ENCODE measurements at places on chromosomes 12 and 14.

GRCh38 chr12:92408072-92408900, 262.6 kb upstream of the BTG1 start:
- DNase-seq: no peak

- no peak for DNase-seq
Observed at GRCh38 chr12:123151457-123152454, 866 bp upstream of the PITPNM2 start.

GRCh38 chr12:64229796-64230195, 7.7 kb upstream of the KICS2 start:
- DNase-seq: no peak

GRCh38 chr14:44759277-44759676, 202.5 kb downstream of the KLHL28 start:
- DNase-seq: no peak

DNA sequence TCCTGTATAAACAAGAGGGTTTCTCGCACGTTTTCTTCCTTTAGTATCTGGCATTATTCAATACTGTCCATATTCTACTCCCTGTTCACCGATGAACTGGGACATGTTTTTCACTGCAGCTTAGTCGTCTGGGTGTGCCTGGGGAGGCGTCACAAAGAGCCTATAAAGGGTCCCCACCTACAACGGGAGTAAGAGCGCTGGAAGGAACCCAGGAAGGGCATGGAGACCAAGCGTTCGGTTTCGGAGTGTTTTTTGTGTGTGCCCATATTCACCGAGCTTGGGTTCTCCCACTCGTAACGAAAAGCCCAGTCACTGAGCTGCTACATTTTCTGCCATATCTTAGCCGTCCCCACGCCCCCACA, 592 bp upstream of the USP15 start:
- no peak for DNase-seq

GRCh38 chr14:81085596-81085995, 130.2 kb downstream of the TSHR start:
- no peak for DNase-seq

- no peak for DNase-seq
Observed at GRCh38 chr12:122835750-122836026, 431 bp downstream of the HIP1R start.

DNA sequence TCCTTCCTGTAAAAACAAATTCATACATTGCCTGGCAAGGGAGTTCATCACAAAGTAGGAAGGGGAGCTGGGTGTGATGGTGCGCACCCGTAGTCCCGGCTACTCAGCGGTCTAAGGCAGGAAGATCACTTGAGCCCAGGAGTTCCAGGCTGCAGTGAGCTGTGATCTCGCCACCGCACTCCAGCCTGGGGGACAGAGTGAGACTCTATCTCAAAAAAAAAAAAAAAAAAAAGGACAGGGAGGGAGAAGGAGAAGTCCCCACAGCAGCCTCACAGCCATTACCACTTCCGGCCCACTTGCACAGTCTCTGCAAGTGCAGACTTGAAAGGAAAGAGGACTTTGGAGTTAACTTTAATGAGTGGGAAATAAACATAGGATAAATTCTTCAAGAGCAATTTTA, 121.0 kb downstream of the FBXL14 start:
- DNase-seq: no peak

- no peak for DNase-seq
Observed at GRCh38 chr12:27673101-27673718, 23.0 kb upstream of the REP15 start.

GRCh38 chr14:74259513-74259912, 20.3 kb downstream of the VSX2 start:
- DNase-seq: no peak

- no peak for DNase-seq
Observed at GRCh38 chr14:52802597-52802996, 11.2 kb upstream of the GNPNAT1 start.

GRCh38 chr14:75609606-75610475, 31.4 kb downstream of the FLVCR2 start:
- no peak for DNase-seq

DNA sequence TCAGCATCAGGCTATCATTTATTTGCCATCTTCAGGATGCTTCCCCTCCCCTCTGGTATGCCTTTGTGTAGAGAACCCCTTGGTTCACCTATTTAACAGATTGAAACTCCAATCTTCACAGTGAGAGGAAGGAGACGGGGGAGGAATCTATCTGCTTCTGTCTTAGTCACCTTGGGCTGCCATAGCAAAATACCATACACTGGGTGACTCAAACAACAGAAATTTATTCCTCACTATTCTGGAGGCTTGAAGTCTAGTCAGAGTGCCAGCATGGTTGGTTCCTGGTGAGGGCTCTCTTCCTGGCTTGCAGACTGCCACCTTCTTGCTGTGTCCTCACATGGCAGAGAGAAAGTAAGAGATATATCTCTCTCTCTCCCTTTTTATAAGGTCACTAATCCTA, 13.5 kb upstream of the EML1 start:
- no peak for DNase-seq

DNA sequence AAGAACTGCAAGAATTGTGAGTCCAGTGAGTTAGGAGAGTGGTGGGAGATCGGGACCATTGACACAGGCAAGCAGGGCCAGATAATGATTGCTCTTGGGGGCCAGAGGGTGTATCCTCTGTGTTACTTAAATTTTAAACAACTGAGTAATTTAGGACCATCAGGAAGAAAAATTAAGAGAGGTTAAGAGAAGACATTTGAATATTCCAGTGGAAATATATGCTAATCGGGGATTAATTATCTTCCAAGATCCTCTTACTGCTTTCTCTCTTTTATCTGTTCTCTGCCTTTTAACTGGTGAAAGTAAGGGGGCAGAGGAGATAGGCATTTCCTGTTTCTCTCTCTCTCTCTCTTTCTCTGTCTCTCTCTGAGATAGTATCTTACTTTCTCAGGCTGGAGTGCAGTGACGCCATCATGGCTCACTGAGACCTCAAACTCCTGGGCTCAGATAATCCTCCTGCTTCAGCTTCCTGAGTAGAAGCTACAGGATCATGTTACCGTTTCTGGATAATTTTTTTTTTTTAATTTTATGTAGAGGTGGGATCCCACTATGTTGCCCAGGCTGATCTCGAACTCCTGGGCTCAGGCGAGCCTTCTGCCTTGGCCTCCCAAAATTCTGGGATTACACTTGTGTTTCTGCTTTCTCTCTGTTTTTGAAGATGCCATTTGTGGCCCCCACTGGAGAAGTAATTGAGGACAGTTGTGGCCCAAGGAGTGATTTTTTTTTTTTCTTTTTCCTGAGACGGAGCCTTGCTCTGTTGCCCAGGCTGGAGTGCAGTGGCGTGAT, 85.1 kb downstream of the DIP2B start:
- DNase-seq: peak; percentile 13

DNA sequence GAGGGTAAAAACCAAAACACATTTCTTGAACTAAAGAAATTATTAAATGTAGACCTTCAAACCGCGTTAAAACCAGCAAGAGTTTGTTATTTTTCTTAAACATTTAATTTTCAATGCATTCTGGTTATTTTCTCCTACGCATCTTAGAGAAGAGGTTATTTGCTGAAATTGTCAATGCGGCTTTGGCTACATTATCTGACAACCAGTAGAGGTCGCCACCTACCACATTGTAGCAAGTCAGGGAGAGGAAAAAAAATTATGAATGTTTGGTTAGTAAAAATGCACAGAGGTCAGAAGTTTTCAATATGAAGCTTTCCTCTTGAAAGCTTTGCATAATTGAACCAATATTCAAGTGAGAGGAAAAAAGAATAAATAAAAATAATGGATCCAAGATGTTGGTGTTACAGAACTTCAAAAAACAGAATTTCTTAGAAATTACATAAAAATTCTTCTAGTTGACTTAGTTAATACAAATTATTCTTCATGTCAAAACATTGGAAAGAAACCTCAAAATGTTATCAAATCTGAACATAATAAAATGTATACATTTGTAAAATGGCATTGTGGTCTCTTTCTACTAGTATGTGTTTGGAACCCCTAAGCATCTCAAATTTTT, 159.4 kb upstream of the TMTC2 start:
- peak; percentile 7 for DNase-seq

DNA sequence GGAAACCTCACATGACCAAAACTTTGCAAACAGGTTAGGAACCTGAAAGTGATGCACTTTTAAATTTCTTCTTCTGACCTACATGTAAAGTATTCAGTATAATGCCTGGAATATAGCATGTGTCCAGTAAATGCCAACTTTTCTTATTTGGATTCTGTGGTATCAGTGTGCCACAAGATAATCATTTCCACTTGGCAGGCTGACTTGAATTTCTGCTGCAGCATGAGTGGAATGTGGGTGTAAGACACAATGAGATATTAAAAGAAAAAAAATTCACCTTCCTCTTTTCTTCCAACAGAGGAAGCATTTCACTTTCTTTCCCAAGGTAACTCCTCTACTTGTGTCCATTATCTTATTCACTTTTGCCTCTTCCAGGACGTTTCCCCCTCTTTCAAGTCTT, 141.9 kb upstream of the PRKD1 start:
- DNase-seq: no peak

- no peak for DNase-seq
Observed at GRCh38 chr14:61471297-61472005, 150.1 kb downstream of the PRKCH start.

- no peak for DNase-seq
Observed at GRCh38 chr14:77470224-77470870, 12.5 kb downstream of the AHSA1 start.

DNA sequence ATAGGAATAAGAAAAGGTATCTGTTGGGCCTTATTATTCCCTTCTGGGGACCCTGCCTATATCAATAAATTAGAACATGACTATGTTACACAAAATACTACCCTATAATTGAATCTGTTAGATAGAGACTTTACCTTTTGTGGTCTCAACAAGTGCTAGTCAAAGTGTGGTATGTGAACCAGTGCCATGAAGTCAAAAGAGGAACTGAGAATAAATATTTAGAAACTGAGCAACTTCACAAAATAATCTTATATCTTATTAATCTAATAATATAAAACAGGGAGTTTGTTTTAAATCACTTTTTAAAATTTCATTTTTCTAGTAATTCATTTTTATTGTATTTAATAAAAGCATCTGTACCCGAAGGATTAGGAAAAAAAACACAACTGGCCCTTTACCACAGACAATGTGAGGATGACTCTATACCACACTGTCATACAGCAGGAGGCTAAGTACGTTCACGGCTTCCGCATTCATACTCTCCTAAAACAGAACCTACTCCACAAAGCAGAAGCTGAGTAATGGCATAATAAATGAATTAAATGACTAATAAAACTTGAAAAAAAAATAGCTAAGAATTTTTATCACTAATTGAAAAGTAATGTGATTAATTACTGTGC, 42.1 kb downstream of the SEC23A start:
- DNase-seq: no peak

- no peak for DNase-seq
Observed at GRCh38 chr14:75342762-75343599, 64.4 kb downstream of the FOS start.

GRCh38 chr14:67999290-67999689, 179.7 kb downstream of the RAD51B start:
- DNase-seq: no peak

- no peak for DNase-seq
Observed at GRCh38 chr14:44771496-44771895, 190.3 kb downstream of the KLHL28 start.

- DNase-seq: no peak
Observed at GRCh38 chr12:109558374-109559199, 14.7 kb downstream of the MMAB start.

DNA sequence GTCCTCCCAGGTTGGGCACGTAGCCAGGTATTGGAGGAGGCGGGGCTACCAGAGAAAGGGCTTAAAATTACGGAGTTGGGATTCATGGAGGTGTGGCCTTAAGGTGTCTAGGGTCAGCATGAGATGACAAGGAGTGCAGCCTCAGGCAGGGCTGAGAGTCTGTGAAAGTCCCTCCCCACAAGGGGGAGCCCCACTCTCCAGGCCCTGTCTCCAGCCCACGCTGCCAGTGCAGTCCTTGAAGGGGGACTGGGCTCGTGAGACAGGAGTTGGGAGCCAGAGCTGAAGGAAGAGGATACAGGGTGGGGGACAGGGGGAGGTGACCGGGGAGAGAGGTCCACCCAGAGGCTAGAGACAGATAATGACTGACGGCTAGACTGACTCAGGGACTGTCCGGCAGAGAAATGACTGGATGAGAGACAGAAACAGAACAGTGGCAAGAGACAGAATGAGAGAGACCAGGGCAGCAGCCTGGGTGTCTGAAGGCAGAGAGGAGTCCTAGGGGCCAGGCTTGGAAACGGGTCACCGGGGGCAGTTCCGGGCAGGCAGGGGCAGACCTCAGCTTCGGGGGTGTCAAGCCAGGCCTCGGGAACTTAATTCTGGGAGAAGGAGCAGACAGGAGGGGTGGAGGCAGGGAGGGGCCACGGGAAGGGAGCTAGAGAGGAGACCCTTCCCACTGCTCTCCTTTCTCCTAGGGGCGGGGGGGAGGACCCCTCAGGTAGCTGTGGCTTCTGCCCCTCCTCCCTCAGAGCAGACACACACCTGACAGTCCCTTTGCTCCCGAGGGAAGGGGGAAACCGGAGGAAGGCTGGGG, 970 bp downstream of the CDH24 start:
- DNase-seq: peak; percentile 42

DNA sequence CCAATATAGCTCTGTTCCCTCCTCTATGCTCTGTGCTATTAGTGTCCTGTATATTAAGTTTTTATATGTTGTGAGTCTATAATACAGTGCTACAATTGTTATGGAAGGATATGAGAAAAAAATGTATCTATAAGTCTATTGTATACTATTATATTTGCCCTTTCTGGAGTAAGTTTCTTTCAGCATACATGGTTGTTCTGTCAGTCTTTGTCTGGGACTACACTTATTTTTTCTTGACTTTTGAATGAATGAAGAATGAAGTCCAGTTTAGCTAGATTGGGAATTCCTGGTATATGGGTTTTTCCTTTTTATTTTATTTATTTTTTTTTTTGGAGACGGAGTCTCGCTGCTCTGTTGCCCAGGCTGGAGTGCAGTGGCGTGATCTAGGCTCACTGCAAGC, 76.0 kb upstream of the DNM1L start:
- no peak for DNase-seq

GRCh38 chr12:107115119-107115518, 21.8 kb upstream of the CRY1 start:
- DNase-seq: no peak

DNA sequence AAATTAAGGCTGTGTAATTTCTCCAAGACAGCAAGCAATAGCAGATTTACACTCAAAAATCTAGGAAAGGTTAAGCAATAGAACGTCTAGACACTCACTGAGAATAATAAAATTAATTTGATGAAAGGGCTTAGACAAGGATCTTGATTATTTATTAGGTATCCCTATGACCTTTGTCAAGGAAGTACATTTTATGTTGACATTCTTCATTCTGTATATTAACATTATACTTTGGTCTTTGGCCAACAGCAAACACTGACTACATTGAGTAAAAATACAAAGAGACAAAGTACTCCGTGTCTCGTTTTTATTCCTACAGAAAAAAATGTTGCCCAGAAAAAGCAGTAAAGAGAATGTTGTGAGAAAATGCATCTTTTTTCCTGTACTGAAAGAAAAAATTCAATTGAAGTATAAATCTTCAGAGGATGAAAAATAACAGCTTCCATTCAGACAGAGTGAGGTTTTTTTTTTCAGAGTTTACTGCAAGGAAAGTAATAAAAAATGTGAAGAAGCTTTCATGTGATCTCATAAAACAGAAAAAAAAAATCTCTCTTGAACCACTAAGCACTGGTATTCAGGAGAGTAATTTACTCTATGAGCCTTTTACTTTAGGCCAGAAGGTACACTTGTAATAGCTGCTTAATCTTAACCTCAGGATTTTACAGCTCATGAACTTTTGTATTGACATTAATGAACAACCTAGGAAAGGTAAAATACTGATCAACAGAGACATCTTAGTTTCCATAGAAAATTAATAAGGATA, 605.0 kb downstream of the FSCB start:
- DNase-seq: no peak

GRCh38 chr14:21024585-21025370, at the start of gene NDRG2:
Gene NDRG2, minus strand, starts transcription at chr14:21025061. Its CDS starts 1,746 bp downstream, at chr14:21023315.
- DNase-seq: peak; percentile 28

Data from activated CD4-positive, alpha-beta T cell treated with anti-CD3 and anti-CD28 coated beads, Interleukin-2, amount 50 U/mL, for 24 hours (primary cell).